Esophagus squamous epithelium (tissue), 5 donors: ENCODE measurements at places on chromosomes 16 and 17. TPM values are rescaled to one million over a fixed set of nuclear protein-coding genes. Genes with fewer than 3 reads are reported as not detected.

The XYLT2 gene
- 10.0 TPM for total RNA-seq

The SMYD4 gene
- total RNA-seq = 5.6 TPM

The HES7 gene
- not detected for total RNA-seq

The DOC2A gene
- total RNA-seq = not detected

The COX6A2 gene
- total RNA-seq = not detected

The ACSM5 gene
- not detected for total RNA-seq

The CBX2 gene
- total RNA-seq = 12.9 TPM

The MARF1 gene
- total RNA-seq = 20.3 TPM

The NGFR gene
- 3.4 TPM for total RNA-seq

The NUP85 gene
- 29.8 TPM for total RNA-seq

- no peaks in the 10 kb centered on the region for H3K36me3 ChIP-seq
- H3K27ac ChIP-seq = no peak overlapping the region
- peaks cover 19% of the 10 kb centered on the region for H3K4me1 ChIP-seq
- H3K4me3 ChIP-seq = no peak overlapping the region
These were observed 1.6 kb upstream of the XPO6 start for GRCh38 chr16:28213396-28213795.

DNA sequence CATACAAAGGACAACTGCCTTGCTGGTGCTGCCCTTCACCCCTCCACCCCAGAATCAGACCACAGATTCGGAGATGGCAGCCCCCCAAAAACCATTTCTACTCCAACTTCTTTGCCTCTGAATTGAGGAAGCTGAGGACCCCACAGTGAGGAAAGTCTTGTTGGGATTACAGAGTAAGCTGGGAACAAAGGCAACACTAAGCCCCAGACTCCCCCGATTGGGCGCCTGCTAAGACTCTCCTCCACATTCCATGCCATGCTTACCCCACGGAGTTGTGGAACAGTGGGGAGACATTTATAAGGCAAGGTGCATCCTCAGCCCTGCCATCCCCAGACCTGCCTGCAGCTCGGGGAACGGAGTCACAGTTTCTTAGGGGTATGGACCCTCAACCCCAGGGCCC, 1.9 kb downstream of the GIT1 start:
- no peaks in the 10 kb centered on the region for H3K27me3 ChIP-seq
- H3K4me1 ChIP-seq = peaks cover 94% of the 10 kb centered on the region
- no peak for DNase-seq
- H3K36me3 ChIP-seq = no peaks in the 10 kb centered on the region
- peak overlapping the region; percentile 84 for H3K4me3 ChIP-seq

DNA sequence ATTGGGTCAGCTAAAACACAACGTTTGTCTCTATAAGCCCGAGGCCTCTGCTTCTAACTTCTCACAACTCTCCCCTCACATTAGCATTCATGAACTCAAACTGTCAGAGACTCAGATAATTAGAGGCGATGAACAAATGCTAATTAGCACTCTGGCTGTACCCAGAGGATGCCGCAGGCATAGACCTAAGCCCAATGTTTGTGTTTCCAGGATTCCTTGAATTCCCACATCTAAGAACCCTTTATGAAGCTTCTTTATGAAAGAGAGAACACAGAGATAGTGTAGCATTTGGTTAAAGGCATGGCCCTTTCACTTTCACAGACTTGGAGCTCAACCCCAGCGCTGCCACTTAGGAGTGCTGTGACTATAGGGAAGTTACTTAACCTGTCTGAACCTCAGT, 512.2 kb downstream of the GRIN2A start:
- no peak for DNase-seq
- peaks cover 5% of the 10 kb centered on the region for H3K4me1 ChIP-seq
- H3K4me3 ChIP-seq = no peak overlapping the region
- no peaks in the 10 kb centered on the region for H3K36me3 ChIP-seq
- H3K27me3 ChIP-seq = no peaks in the 10 kb centered on the region

GRCh38 chr16:81523387-81524115, 78.9 kb downstream of the CMIP start:
- peaks cover 97% of the 10 kb centered on the region for H3K4me1 ChIP-seq
- H3K4me3 ChIP-seq = no peak overlapping the region
- no peaks in the 10 kb centered on the region for H3K36me3 ChIP-seq
- H3K27me3 ChIP-seq = no peaks in the 10 kb centered on the region
- no peak for DNase-seq
- H3K27ac ChIP-seq = peak overlapping the region; percentile 79

- H3K4me3 ChIP-seq = no peak overlapping the region
- peaks cover under 1% of the 10 kb centered on the region for H3K36me3 ChIP-seq
- H3K27me3 ChIP-seq = no peaks in the 10 kb centered on the region
- peaks cover 3% of the 10 kb centered on the region for H3K4me1 ChIP-seq
- H3K27ac ChIP-seq = no peak overlapping the region
These were observed 20.8 kb upstream of the ATP5MC1 start for GRCh38 chr17:48871551-48872351.

GRCh38 chr16:54303613-54304012, 17.0 kb upstream of the IRX3 start:
- H3K27ac ChIP-seq = no peak overlapping the region
- no peaks in the 10 kb centered on the region for H3K4me1 ChIP-seq
- DNase-seq = no peak
- no peaks in the 10 kb centered on the region for H3K36me3 ChIP-seq
- no peak overlapping the region for H3K4me3 ChIP-seq

- H3K27me3 ChIP-seq = no peaks in the 10 kb centered on the region
- H3K36me3 ChIP-seq = peaks cover 43% of the 10 kb centered on the region
- no peak for DNase-seq
- no peak overlapping the region for H3K4me3 ChIP-seq
These were observed 37.1 kb downstream of the CDRT15 start for GRCh38 chr17:14199601-14200000.

GRCh38 chr16:66058172-66058691, 308.3 kb upstream of the CDH5 start:
- no peak overlapping the region for H3K4me3 ChIP-seq
- H3K36me3 ChIP-seq = no peaks in the 10 kb centered on the region
- no peak for DNase-seq
- H3K27ac ChIP-seq = no peak overlapping the region
- H3K4me1 ChIP-seq = no peaks in the 10 kb centered on the region

DNA sequence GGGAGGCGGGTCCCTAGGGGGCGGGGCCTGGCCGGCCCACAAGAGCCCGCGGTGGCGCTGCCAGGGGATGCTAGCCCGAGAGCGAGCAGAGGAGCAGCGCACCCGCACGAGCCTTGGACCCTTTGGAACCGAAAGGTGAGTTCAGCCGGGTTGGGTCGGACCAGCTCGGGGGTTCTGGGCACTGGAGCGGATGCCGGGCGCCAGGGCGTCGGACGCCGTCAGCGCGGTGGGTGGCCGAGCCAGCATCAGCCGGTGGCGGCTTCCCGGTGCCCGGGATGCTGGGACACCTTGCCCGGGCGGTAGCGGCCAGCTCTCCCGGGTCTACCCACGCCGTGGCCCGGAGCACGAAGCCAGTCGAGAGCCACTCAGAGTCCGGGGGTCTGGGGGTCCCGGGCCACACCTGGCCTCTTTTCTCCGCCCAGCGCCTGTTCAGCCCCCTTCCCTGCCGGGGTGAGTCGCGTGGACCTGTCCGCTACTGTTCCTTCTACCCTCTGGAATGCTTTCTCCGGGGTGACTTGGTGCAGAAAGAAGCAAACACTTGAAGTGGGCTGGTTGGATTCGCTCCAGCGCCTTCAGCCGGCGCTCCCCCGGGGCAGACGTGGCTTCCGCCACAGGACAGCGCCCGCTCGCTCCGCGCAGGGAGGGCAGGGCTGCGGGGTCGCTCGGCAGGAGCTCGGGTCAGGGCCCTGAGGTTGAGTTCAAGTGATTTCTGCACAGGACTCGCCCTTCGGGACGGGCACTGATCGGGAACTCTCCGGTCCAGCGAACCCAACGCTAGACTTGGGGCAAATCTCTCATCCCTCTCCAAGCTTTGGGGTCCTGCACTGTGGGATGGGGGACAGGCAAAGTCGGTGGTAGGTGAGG, at the start of gene SCNN1G:
Gene SCNN1G, plus strand, starts transcription at position 67 of the 864 bp plus-strand sequence. CDS start 3,527 bp downstream, outside the sequence.
- H3K27me3 ChIP-seq = no peaks in the 10 kb centered on the region
- peak within 1 kb of the TSS; percentile 53 for H3K4me3 ChIP-seq
- H3K4me1 ChIP-seq = peaks cover 50% of the 10 kb centered on the region
- no peak for DNase-seq

DNA sequence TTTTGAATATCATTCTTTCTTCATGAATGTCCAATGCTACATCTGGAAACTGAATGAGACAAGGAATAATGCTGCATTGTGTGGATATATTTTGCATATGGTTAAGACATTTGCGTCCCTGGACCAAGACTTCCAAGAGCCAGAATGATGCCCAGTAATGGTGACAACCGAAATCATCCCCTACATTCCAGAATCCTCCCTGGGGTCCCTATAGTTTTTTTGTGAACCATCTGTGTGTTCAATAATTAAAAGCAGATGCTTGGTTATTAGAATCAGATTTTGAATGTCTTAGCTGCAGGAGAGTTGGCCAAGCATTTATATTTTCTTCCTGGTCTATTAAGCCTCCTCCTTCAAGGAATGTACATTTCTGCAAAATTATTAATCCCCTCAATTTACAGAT, 426.7 kb upstream of the CDH8 start:
- no peak for DNase-seq
- H3K27ac ChIP-seq = no peak overlapping the region
- no peaks in the 10 kb centered on the region for H3K36me3 ChIP-seq
- H3K27me3 ChIP-seq = no peaks in the 10 kb centered on the region
- H3K4me3 ChIP-seq = no peak overlapping the region
- H3K4me1 ChIP-seq = no peaks in the 10 kb centered on the region

- H3K4me3 ChIP-seq = no peak overlapping the region
- no peaks in the 10 kb centered on the region for H3K36me3 ChIP-seq
- H3K4me1 ChIP-seq = peaks cover 12% of the 10 kb centered on the region
- no peak overlapping the region for H3K27ac ChIP-seq
- DNase-seq = no peak
These were observed 40.3 kb upstream of the TNRC6A start for GRCh38 chr16:24689128-24689527.

DNA sequence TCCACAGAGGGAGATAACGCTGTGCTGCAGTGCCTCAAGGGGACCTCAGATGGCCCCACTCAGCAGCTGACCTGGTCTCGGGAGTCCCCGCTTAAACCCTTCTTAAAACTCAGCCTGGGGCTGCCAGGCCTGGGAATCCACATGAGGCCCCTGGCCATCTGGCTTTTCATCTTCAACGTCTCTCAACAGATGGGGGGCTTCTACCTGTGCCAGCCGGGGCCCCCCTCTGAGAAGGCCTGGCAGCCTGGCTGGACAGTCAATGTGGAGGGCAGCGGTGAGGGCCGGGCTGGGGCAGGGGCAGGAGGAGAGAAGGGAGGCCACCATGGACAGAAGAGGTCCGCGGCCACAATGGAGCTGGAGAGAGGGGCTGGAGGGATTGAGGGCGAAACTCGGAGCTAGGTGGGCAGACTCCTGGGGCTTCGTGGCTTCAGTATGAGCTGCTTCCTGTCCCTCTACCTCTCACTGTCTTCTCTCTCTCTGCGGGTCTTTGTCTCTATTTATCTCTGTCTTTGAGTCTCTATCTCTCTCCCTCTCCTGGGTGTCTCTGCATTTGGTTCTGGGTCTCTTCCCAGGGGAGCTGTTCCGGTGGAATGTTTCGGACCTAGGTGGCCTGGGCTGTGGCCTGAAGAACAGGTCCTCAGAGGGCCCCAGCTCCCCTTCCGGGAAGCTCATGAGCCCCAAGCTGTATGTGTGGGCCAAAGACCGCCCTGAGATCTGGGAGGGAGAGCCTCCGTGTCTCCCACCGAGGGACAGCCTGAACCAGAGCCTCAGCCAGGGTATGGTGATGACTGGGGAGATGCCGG, 769 bp downstream of the CD19 start:
- DNase-seq = no peak
- H3K27me3 ChIP-seq = no peaks in the 10 kb centered on the region

GRCh38 chr17:81870131-81870980, 781 bp downstream of the ARHGDIA start:
- peaks cover 22% of the 10 kb centered on the region for H3K36me3 ChIP-seq
- H3K27ac ChIP-seq = peak overlapping the region; percentile 100
- no peaks in the 10 kb centered on the region for H3K27me3 ChIP-seq
- H3K4me3 ChIP-seq = peak overlapping the region; percentile 89
- no peak for DNase-seq
- peaks cover 30% of the 10 kb centered on the region for H3K4me1 ChIP-seq

DNA sequence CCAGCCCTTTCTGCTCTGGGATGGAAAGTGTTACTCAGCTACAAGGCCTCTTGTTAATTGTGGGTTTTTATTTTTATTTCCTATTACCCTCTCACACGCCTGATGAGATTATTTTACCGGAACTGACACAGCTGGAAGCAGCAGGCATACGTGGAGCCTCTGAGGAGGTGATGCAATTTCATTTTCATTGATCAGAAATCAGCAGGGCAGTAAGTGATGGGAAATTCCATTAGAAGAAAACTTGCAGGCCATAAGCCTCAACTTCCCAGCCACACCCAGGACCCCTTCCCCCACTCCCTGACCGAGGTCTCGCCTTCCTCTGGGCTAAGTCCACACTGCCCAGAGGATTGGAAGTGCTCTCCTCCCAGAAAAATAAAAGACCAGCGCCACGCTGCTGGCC, 69.7 kb downstream of the ZFHX3 start:
- H3K4me3 ChIP-seq = no peak overlapping the region
- no peak for DNase-seq
- H3K36me3 ChIP-seq = no peaks in the 10 kb centered on the region
- no peaks in the 10 kb centered on the region for H3K27me3 ChIP-seq
- H3K27ac ChIP-seq = no peak overlapping the region

DNA sequence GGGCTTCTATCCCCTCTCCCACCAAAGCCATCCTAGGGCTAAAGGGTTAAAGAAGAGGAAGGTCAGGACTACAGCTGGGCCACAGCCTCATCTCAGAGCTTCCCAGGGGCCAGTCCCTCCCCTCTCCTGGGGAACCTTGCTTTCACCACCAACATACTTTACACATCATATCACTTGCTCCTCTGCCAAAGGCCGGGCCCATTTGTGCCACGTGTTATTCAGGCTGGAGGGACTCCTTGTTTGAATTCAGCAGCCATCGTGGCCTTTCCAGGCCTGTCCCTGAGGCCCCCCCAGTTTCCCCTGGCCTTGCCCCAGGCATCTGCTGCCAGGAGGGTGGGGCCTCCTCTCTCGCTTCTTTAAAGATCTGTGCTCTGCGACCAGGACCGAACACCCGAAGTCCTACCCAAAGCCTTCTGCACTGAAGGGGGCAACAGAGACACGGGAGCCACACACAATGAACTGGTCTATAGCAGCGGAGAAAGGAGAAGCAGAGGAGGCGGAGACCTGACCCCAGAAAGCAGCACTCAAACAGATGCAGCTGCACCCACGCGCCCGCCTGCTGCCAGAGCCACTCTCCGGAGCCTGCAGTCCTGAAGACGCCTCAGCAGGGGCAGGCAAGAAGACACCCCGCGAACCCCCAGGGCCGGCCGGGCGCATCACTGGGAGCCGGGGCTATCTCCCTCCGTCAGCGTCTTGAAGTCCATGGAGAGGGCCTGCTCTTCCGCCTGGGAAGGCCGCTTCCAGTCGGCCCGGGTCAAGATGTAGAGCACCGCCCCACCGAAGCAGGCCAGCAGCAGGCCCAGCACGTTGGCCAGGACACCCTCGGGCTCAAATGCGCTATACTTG, 12.1 kb downstream of the CYB561 start:
- H3K36me3 ChIP-seq = no peaks in the 10 kb centered on the region
- no peak for DNase-seq
- peaks cover 20% of the 10 kb centered on the region for H3K4me1 ChIP-seq

GRCh38 chr16:72673118-72673517, 374.8 kb downstream of the ZFHX3 start:
- H3K4me3 ChIP-seq = no peak overlapping the region
- no peak for DNase-seq
- H3K27ac ChIP-seq = no peak overlapping the region

- no peaks in the 10 kb centered on the region for H3K4me1 ChIP-seq
- no peaks in the 10 kb centered on the region for H3K36me3 ChIP-seq
- H3K27me3 ChIP-seq = no peaks in the 10 kb centered on the region
These were observed 477.4 kb downstream of the SLC39A11 start for GRCh38 chr17:72614871-72615626.
